Stimulated activated CD4-positive, alpha-beta T cell treated with anti-CD3 and anti-CD28 coated beads, Interleukin-12 subunit alpha, Interleukin-12 subunit beta, amount 100 ng/mL, for 24 hours (primary cell): ENCODE measurements at places on chromosomes 16 and 17.
A peak's percentile ranks its signal among the peaks of the same experiment; 100 is the strongest.

GRCh38 chr17:67995570-67996263 is 552 bp downstream of the C17orf58 start:
- DNase-seq: no peak

DNA sequence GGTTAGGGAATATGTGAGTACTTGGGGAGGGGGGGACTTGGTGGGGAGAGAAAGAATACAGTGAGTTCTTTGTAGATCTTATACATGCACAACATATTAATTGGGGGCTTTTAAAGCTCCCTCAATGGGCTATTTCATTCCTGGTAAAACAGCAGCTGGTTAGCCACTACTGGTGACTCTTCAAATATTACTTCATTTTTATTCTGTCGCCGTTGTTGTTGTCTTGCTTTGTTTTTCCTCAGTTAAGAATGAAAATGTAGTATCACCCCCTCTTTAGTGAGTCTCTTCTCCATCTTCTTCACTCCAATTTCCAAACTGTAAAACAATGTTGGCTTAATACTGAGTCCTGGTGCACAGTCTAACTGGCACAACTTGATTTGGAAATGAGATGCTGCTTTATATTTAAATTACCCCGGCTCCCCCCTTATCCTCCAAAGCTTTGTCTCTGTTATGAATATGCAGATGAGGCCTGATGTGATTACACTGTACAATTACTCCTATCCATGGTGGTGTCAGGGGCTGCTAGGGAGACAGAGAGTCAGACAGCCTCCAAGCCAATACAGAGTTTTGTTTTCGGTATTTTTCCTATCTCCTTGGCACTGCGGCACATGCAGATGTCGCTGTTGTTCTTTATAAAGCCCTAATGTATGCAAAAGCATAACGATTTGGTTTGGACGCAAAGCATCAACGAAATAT is 256.9 kb upstream of the PMFBP1 start:
- no peak for DNase-seq

DNA sequence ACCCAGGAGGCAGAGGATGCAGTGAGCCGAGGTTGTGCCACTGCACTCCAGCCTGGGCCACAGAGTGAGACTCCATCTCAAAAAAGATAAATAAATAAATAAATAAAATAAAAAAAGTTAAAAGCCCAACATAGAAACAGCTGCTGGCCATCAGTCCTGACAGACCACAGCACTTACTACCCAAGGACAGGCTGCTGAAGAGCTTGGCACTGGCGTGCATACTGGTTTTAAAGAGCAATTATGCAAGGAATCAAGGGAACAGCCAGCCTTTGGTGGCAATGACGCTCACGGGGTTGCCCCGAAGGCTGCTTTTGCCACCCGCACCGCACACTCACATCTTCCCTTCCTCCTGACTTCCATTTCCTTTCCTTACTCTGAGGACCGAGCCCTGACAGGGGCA is 4.2 kb downstream of the PLD6 start:
- no peak for DNase-seq

GRCh38 chr16:2734844-2735515 is 15.0 kb upstream of the PRSS27 start:
- DNase-seq: no peak

DNA sequence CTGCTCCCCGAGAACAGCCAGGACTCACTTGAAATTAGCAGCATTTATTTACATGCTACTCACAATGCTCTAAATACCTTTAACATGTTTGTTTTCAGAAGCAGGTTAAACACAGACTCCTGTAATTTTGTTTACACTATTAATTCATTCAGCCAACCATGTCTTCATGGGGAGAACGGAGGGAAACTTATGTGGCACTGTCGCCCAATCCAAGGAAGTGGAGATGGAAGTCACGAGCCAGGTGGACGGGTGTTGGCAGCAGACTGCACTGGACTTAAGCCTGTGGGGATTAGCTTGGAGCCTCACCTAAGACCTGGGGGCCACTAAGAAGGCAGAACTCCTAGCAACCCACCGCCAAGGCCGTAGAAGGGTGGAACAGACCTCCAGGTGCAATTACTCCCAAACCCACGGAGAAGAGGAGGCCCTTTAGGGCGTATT is 8.8 kb upstream of the GFAP start:
- no peak for DNase-seq

DNA sequence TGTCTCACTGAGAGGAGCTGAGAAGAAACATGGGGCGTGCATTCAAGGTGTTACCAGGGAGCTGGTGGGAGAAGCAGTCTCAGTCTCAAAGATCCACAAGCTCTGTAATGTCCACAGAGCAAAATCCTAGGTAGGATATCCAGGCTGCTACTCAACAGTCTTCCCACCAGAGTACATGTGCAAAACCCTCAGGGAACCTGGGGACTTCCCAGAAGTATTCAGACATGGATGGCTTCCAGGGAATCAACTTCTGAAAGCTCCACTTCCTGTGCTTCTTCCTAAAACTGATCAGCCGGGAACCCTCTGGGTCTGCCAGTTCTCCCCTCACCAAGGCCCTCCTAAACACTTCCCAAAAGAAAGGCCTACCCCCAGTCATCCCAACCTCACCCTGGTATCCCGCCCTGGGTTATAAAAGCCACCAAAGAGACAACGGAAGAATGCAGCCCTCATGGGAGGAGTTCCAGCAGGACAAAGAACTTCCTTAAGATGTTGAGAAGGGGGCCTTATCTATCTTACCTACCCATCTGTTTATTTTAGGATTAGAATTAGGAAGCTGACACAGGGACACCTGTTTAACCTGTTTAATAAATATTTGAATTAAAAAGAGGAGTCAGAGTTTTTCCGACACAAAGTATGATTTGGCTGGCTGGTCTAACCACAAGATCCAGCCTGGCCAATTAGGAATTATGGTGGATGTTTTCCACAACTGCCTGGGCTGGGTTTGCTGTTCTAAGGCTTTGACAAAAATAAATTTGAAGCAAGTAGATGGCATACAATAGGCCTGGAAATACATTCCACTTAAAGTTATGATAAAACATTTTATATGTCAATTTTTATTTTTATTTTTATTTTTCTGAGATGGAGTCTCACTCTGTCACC is 37.0 kb downstream of the CUEDC1 start:
- no peak for DNase-seq

DNA sequence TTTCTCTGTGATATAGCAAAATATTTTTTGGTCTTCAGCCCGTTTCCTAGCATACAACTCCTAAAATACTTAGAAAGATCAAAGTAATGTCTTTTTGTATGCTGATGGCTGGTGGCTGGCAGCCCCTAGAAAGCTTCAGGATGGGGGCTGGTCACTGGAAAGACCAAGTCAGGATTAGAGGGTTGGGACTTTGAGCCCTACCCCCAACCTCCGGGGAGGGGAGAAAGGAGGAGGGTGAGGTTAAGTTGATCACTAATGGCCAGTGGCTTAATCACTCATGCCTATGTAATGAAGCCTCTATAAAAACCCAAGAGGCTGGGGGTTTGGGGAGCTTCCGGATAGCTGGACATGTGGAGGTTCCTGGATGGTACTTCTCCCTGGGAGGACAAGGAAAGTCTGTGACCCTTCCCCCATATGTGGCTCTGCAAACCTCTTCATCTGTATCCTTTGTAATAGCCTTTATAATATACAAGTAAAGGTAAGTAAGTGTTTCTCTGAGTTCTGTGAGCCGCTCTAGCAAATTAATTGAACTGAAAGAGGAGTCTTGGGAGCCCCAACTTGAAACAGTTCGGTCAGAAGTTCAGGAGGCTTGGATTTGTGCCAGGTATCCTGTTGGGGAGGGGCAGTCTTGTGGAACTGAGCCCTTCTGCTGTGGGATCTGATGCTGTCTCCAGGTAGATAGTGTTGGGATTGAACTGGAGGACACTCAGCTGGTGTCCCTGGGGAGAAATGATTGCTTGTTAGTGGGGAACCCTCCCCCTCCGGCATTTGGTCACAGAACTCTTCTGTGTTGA is 3.5 kb downstream of the SLC7A6 start:
- DNase-seq: no peak

DNA sequence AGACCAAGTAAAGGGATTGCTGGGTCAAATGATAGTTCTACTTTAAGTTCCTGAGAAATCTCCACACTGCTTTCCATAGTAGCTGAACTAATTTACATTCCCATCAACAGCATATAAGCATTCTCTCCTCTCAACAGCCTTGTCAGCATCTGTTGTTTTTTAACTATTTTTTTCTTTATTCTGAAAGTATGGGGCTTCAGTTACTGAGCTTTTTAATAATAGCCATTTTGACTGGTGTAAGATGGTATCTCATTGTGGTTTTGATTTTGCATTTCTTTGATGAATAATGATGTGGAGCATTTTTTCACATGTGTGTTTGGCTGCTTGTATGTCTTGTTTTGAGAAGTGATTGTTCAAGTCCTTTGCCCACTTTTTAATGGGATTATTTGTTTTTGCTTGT is 2.5 kb downstream of the KRTAP2-2 start:
- no peak for DNase-seq

- peak; percentile 24 for DNase-seq
Observed at GRCh38 chr17:50114849-50115357, 15.1 kb downstream of the SAMD14 start.
